ENCODE measurements at places on chromosomes 6 and 20. TPM values are rescaled to one million over a fixed set of nuclear protein-coding genes. Genes with fewer than 3 reads are reported as not detected.

- no peak for DNase-seq
Measured at GRCh38 chr6:118319416-118319815, 228.7 kb upstream of the PLN start.

LAMP5 gene
- total RNA-seq: 0.46 TPM

SYTL3 gene
- total RNA-seq: 0.95 TPM

BFSP1 gene
- 1.8 TPM for total RNA-seq
